ENCODE measurements at places on chromosomes 2 and 18.
A peak's percentile ranks its signal among the peaks of the same experiment; 100 is the strongest.

DNA sequence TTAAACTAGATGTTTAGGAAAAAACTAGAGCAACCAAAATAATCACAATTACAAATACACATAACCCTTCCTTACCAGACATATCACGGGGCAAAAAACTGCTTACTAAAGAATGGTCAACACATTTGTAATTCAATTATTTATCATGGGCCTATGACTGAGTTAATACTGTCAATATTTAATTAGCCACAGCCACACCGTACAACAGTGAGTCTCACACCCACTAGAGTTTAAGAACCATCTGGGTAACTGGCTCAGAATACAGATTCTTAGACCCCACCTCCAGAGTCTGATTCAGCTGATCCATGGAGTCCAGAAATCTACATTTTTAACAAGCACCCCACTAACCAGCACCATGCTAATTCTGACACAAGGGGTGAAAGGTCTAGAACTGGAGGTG lies 14.8 kb downstream of the ATL2 start:
- DNase-seq: no peak

DNA sequence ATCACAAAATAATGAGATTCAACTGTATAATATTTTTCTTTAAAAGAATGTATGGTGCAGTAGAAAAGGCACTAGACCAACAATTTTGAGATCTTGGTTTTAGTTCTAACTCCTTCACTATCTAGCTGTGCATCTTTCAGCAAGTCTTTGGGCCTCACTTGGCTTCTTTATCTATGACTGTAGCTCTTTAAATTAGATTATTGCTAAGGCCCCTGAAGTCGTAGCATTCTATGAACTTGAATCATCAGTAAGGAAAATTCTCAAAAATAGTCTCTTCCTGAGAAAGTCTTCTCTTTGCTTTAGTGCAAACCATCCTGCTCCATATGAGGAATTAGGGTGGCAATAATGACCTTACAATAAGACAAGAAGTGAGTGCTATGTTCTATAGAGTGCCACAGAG lies 140.4 kb downstream of the FTCDNL1 start:
- DNase-seq: no peak

DNA sequence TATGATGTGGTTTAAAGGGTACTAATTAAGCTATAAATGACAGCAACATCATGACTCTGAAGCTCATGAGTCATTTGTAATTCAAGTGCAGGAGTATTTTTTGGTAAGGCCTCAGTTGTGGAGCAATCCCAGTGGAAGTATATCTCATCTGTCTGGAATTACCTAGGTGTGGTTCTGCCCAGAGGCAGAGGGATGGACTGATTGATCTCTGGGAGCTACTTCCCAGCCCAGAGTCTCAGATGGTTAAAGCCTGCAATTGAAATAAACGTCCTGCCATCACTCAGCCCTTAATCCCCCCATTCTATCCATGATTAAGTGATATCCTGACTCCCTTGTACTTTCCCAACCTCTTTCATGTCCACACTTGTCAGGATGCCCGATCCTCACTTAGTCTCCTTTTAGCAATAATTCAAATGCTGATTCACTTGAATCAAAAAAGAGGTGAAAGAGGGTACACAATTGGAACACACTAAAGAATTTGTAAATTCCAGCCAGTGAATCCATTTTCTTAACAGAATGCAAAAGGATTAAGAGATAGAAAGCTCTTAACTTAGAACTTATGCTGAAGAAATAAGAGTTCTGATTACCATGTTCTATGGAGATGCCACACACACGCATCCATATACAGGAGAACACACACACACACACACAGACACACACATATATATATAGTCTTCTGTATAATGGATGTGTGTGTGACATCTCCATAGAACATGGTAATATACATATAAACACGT lies 664.4 kb downstream of the NYAP2 start:
- peak; percentile 87 for DNase-seq

- peak; percentile 39 for DNase-seq
These were observed 14.2 kb downstream of the ECEL1 start for GRCh38 chr2:232473467-232473890.

DNA sequence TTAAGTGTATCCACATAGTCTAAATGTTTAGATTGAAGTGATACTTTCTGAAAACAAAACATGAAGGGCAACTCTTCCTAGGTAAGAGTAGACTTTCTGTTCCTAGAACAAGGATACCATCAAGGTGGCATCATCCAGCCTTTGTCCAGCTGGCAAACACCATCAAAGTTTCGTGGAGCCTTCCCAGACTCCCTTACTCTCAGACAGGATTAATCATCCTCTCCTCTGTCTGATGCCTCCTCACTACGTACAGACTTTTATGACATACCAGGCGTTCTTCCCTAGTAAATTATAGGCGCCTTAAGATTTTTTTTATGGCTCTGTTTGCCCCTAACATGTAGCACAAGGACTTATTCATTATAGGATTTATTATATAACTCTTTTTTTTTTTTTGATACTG lies 29.4 kb upstream of the ASNSD1 start:
- DNase-seq: no peak

DNA sequence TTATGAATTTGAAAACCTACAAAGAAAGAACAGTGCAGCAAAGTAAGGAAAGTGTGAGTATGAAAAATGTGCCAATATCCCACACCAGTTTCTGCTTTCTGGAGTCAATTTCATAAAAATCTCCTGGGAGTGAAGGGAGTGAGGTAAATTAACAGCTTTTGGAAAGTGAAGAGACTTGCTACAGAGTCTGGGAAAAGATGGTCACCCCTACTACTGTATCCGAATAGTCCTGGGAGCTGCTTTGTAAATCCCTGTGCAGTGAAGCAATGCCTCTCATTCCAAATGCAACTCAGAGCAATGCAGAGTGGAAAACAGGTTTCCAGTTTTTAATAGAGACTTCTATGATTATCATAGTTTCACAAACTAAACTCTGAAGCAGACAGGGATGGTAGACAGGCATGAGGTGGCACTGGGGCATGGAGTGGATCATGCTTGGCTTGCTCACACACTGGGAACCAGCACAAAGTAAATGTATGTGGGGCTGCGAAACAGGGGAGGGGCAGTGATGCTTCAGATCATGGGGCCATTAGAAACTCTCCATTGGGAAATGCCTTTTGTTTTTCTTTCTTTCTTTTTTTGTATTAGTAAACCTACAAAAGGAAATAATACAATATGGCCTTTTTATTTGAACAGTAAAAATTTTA lies 10.6 kb downstream of the COL5A2 start:
- no peak for DNase-seq

- no peak for DNase-seq
These were observed 92.6 kb downstream of the RAPH1 start for GRCh38 chr2:203442463-203442862.

DNA sequence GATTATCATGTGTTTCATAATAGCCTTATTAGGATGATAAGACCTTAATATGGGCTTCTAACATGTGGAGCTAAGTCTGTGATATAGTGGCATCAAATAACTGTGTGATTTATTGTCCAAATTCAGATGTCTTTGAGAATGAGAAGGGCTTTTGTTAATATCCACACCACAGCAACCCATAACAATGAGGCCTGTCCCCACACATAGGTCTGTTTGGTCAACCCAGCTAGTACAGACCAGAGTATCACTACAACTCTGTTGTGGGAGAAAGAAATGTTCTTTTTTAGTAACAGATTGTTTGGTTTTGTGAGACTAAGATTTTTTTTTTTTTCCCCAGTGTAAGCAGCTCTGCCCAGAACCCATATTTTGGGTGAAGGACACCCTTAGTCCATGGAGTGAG lies 439.2 kb downstream of the PIK3C3 start:
- DNase-seq: no peak

Measured in myocyte (in vitro differentiated cells).